ENCODE measurements at places on chromosomes 12 and 14.

- no peaks in the 10 kb centered on the region for H3K4me1 ChIP-seq
- no peak overlapping the region for H3K27ac ChIP-seq
- no peak for DNase-seq
- no peaks in the 10 kb centered on the region for H3K27me3 ChIP-seq
- H3K4me3 ChIP-seq, result no peak overlapping the region
Measured at GRCh38 chr14:102491786-102492530, 17.6 kb downstream of the ANKRD9 start.

- H3K27me3 ChIP-seq, result no peaks in the 10 kb centered on the region
- H3K27ac ChIP-seq, result peak within 1 kb of the TSS; percentile 79
- no peak for DNase-seq
- H3K4me1 ChIP-seq, result peaks cover 52% of the 10 kb centered on the region
- H3K36me3 ChIP-seq, result no peaks in the 10 kb centered on the region
- H3K4me3 ChIP-seq, result no peak within 1 kb of the TSS
Measured at GRCh38 chr12:53102883-53103807, at the start of gene SOAT2. Gene SOAT2, plus strand, starts transcription at chr12:53103486. Its CDS starts 92 bp downstream, at chr12:53103578.

GRCh38 chr12:4270831-4271716, 2.5 kb upstream of the CCND2 start:
- H3K4me3 ChIP-seq, result peak overlapping the region; percentile 97
- peaks cover 30% of the 10 kb centered on the region for H3K4me1 ChIP-seq
- peaks cover 36% of the 10 kb centered on the region for H3K27me3 ChIP-seq
- peaks cover 7% of the 10 kb centered on the region for H3K36me3 ChIP-seq

- DNase-seq, result no peak
- no peak overlapping the region for H3K4me3 ChIP-seq
- H3K4me1 ChIP-seq, result peaks cover 8% of the 10 kb centered on the region
- peaks cover 6% of the 10 kb centered on the region for H3K36me3 ChIP-seq
- peak overlapping the region; percentile 31 for H3K27ac ChIP-seq
Measured at GRCh38 chr12:28425526-28425925, 235.3 kb downstream of the CCDC91 start.

DNA sequence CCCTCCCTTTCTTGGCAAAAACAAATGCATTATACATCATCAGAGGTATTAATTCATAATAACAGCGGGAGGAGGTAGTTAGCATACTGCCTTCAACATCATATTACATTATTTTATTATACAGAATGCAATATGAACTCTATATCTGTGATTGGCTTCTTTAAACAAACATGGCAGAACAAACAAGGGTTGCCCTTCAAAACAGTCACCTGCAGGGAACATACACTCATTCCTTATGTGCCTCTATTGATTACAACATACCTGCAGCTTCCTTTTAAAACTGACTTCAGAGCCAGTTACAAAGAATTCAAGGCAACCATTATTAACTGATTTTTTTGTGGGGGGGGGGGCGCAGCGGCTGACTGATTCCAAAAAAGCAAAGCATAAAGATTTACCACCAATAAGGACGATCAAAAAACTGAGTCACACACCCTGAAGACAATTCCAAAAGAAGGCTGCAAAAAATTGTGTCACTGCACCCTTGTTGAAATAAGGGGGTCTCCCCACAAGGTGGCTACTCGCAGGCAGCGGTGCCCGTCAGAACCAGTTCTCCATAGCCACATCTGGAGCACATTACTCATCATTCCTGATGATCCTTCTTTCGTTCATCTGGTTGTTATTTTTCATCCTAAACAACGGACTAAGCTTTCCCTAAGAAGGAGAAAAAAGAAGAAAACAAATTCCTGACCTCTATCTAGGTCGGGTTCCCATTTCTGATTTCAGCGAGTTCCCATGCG, 51.8 kb downstream of the SMUG1 start:
- H3K4me1 ChIP-seq, result peaks cover 75% of the 10 kb centered on the region
- peak overlapping the region; percentile 7 for H3K4me3 ChIP-seq
- H3K27me3 ChIP-seq, result no peaks in the 10 kb centered on the region
- peak overlapping the region; percentile 95 for H3K27ac ChIP-seq
- peaks cover 3% of the 10 kb centered on the region for H3K36me3 ChIP-seq

DNA sequence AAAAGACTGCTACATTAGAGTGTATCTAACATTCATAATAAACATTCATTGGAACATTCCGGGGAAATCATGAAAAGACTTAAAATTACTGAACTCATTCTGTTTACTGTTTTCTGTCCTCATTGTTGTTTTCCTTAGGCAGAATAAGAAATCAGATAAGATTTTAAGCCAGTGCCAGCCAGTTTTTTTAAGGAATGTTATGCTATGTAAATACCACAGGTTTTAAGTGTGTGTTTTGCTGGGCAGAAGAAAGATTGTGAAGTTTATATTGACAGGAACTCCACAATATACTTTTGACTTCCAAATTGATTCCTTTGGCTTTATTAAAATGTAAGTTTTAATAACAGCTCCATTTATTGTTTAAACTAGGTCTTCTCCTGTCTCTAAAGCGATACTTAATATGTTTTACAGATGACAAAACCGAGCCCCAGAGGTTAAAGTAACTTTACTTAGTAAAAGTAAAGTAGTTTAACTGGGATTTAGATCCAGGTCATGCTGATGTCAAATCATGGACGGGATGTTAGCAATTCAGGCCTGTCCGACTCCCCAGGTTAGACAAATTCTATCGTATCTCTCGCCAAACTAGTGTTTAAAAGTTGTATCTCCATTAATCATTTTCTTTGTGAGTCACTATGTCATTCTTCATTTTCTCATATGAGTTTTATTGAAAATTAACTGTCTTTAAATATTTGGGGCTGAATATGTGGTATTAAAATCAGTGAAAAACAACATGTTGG, 1.7 kb downstream of the LARP4 start:
- no peaks in the 10 kb centered on the region for H3K27me3 ChIP-seq
- H3K36me3 ChIP-seq, result no peaks in the 10 kb centered on the region
- peaks cover 16% of the 10 kb centered on the region for H3K4me1 ChIP-seq
- no peak for DNase-seq
- peak overlapping the region; percentile 98 for H3K27ac ChIP-seq
- peak overlapping the region; percentile 98 for H3K4me3 ChIP-seq

- no peaks in the 10 kb centered on the region for H3K36me3 ChIP-seq
- no peaks in the 10 kb centered on the region for H3K27me3 ChIP-seq
- DNase-seq, result no peak
- no peak overlapping the region for H3K4me3 ChIP-seq
- H3K27ac ChIP-seq, result no peak overlapping the region
Measured at GRCh38 chr12:56955631-56956256, 1.7 kb downstream of the RDH16 start.

GRCh38 chr12:39574378-39574777, 45.2 kb downstream of the ABCD2 start:
- H3K27me3 ChIP-seq, result peaks cover 3% of the 10 kb centered on the region
- no peak overlapping the region for H3K27ac ChIP-seq
- no peaks in the 10 kb centered on the region for H3K4me1 ChIP-seq
- no peak for DNase-seq
- H3K4me3 ChIP-seq, result no peak overlapping the region
- H3K36me3 ChIP-seq, result no peaks in the 10 kb centered on the region

DNA sequence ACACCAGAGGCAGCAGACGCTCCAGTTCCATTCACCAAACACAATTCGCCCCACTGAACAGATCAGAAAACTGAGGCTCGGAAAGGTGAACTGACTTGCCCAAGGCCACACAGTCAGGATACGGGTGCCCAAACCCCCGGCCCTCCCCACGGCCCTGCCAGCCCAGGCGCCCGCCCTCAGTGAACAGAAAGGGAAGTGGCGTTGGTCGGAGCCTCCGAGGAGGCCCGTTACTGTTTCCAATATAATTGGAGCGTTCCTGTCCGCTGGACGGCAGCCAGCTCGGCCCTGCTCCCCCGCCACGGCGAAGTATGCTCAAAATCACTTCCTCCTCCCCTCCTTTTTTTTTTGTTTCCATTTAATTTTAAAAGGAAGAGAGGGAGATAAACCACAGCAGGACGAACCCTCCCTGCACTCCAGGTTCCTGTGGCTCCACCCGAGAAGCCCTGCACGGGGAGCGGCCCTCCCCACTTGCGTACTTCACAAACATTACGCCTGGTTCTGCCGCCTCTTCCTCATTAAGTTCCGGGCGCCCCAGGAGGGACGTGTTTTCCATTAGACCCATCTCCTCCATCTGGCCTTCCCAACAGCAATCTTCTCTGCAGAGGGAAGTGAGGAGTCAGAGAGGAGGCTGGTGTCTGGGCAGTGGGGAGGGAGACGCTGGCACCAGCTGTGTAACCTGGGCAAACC, 61.1 kb downstream of the NCOR2 start:
- peaks cover 47% of the 10 kb centered on the region for H3K4me1 ChIP-seq
- peaks cover 5% of the 10 kb centered on the region for H3K36me3 ChIP-seq
- H3K27ac ChIP-seq, result peak overlapping the region; percentile 73
- no peak for DNase-seq

GRCh38 chr12:12467264-12467663, 95.4 kb downstream of the DUSP16 start:
- DNase-seq, result no peak
- H3K27ac ChIP-seq, result no peak overlapping the region
- H3K4me1 ChIP-seq, result no peaks in the 10 kb centered on the region
- peaks cover 43% of the 10 kb centered on the region for H3K36me3 ChIP-seq
- H3K4me3 ChIP-seq, result no peak overlapping the region

DNA sequence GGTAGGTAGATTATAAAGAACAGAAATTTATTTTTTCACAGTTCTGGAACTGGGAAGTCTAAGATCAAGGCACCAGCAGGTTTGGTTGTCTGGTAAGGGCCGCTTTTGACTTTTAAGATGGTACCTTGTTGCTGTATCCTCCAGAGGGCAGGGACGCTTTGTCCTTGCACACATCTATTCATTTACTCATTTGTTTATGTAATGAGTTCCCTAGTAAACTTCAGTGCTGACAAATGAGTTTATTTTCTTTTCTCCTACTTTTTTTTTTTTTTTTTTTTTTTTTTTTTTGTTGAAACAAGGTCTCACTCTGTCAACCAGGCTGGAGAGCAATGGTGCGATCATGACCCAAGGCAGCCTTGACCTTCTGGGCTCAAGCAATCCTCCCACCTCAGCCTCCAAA, 195.7 kb downstream of the FBXL14 start:
- no peaks in the 10 kb centered on the region for H3K4me1 ChIP-seq

GRCh38 chr14:68950111-68950510, 29.0 kb downstream of the ACTN1 start:
- H3K27me3 ChIP-seq, result no peaks in the 10 kb centered on the region
- no peak overlapping the region for H3K4me3 ChIP-seq
- H3K27ac ChIP-seq, result no peak overlapping the region
- H3K4me1 ChIP-seq, result peaks cover 12% of the 10 kb centered on the region
- no peak for DNase-seq

DNA sequence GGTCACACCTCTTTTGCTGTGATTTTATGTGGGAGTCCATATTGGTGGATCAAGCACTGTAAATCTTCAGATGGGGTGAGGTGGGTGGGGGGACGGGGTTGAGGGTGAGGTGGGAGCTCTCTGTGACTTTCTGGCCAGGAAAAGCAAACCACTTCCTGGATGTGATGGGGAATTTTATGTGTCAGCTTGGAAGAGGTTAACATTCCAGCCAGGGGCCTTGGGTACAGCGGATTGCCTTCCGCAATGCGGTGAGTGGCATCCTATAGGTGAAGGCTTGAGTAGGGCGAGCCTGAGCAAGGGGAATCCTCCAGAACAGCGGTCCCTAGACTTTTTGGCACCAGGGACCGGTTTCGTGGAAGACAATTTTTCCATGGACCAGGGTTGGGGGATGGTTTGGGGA, 36.2 kb downstream of the DLK1 start:
- DNase-seq, result no peak
- peaks cover 2% of the 10 kb centered on the region for H3K4me1 ChIP-seq
- no peaks in the 10 kb centered on the region for H3K36me3 ChIP-seq
- no peak overlapping the region for H3K27ac ChIP-seq

DNA sequence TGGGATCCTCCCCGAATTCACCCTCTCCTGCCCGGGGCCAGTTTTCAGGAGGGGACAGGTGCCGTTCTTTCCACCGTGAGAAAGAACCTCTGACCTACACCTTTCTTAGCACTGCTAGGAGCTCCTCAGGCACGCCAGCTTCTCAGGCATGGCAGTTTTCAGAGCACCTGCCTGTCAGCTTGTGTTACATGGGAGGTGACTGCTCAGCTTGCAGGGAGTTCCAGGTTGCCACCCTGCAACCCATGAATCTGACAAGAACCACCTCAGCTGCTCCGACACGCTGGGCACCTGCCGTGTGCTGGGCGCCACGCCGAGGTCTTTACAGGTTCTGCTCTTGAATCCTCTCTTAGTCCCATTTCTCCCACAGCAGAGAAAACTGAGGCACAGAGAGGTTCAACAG, 12.9 kb downstream of the BRI3BP start:
- H3K27ac ChIP-seq, result no peak overlapping the region
- no peak for DNase-seq
- no peaks in the 10 kb centered on the region for H3K27me3 ChIP-seq
- H3K36me3 ChIP-seq, result peaks cover 3% of the 10 kb centered on the region

DNA sequence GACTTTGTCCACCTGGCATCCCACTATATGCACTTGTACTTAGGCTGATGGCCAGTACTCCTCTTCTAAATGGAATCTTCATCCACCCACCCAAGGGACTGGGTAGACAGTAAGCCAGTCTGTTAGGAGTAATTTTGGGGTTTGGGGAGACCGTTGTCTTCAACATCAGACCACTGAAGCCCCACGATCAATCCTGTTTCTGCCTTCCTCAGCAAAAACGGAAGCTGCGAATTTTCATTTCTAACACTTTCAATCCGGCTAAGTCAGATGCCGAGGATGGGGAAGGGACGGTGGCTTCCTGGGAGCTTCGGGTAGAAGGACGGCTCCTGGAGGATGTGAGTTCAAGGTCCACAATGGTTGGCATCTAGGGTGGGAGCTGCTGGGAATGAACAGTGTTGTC, 2.0 kb downstream of the SMARCD1 start:
- no peak overlapping the region for H3K27ac ChIP-seq
- H3K36me3 ChIP-seq, result peaks cover 23% of the 10 kb centered on the region
- peaks cover 15% of the 10 kb centered on the region for H3K4me1 ChIP-seq
- no peak for DNase-seq
- H3K4me3 ChIP-seq, result peak overlapping the region; percentile 94
- H3K27me3 ChIP-seq, result peaks cover 4% of the 10 kb centered on the region

GRCh38 chr14:61585598-61586543, 109.4 kb upstream of the HIF1A start:
- no peak overlapping the region for H3K4me3 ChIP-seq
- peak overlapping the region; percentile 60 for H3K27ac ChIP-seq
- peaks cover 33% of the 10 kb centered on the region for H3K4me1 ChIP-seq

- H3K27ac ChIP-seq, result no peak overlapping the region
- no peaks in the 10 kb centered on the region for H3K27me3 ChIP-seq
- DNase-seq, result no peak
- H3K4me1 ChIP-seq, result peaks cover 25% of the 10 kb centered on the region
- no peak overlapping the region for H3K4me3 ChIP-seq
Measured at GRCh38 chr12:121807642-121808347, 4.0 kb downstream of the SETD1B start.

GRCh38 chr12:108373111-108373510, 34.0 kb upstream of the CMKLR1 start:
- no peak for DNase-seq
- no peaks in the 10 kb centered on the region for H3K4me1 ChIP-seq
- H3K36me3 ChIP-seq, result no peaks in the 10 kb centered on the region
